ENCODE measurements at places on chromosomes 11 and 22. TPM values are rescaled to one million over a fixed set of nuclear protein-coding genes. Genes with fewer than 3 reads are reported as not detected.

CALCA gene
- not detected for total RNA-seq

C11orf91 gene
- not detected for total RNA-seq

LMO2 gene
- 21.8 TPM for total RNA-seq

ASPHD2 gene
- total RNA-seq: 4.2 TPM

P4HA3 gene
- total RNA-seq: 4.4 TPM

CNIH2 gene
- not detected for total RNA-seq
